ENCODE measurements at places on chromosomes 13 and 19. TPM values are rescaled to one million over a fixed set of nuclear protein-coding genes. Genes with fewer than 3 reads are reported as not detected.

GPR4 gene
- total RNA-seq = 10.5 TPM

DNAAF3 gene
- total RNA-seq = 12.8 TPM

ADGRE2 gene
- 19.9 TPM for total RNA-seq

LILRB3 gene
- total RNA-seq = 85.6 TPM

ZNF534 gene
- total RNA-seq = 0.18 TPM

DNA sequence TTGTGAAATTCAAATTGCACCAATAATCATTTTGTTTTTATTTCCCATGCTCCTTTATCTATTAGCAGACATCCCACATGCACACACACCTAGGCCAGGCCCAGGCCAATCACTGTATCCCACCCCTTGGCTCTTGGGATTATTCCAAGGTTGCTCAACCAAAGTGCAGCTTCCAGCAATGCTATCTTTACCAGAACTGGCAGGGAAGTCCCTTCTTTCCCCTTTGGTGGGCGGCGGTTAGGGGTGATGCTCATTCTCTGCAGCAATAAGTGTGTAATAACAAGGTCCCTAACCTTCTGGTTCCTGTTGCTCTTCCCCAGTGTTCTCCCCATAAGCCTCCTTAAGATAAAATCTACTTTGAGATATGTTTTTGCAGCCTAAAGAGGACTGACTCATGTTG, 18.3 kb upstream of the KCTD12 start:
- no peak for DNase-seq

GRCh38 chr19:10096615-10096963, 5.9 kb downstream of the ANGPTL6 start:
- DNase-seq = no peak

DNA sequence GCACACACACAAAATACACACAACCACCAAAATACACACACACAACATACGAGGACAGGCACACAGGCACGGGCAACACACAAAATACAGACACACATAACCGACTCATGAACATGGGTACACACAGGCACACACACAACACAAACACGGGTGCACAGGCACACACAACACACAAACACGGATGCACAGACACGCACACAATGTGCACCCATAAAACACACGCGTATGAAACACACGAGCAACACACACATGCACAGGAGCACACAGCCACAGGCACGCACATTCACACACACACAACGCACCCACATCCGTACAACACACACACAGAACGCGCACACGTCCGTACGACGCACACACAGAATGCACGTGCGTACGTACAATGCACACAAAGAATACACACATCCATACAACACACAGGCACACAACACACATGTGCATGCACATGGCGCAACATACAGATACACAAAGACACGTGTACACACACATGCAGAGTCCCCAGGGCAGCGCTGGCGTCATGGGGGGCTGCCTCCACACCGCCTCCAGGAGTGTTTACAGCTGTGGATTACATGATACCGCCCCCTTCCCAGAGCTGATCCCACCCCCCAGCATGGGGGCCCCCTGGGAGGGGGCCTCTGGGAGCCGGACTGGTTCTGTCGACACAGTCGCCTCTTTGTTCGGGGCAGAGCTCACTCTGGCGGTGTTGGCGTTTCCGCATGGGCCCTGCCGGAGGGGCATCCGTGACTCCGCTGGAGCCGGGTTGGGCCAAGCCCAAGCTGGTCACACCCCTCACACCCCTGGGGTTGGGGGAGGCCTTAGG, 2.9 kb downstream of the SBNO2 start:
- DNase-seq = peak; percentile 47

GRCh38 chr13:40272776-40273139, 393.7 kb downstream of the FOXO1 start:
- DNase-seq = no peak

- no peak for DNase-seq
Observed at GRCh38 chr13:109724603-109725002, 61.8 kb downstream of the IRS2 start.

GRCh38 chr19:12093777-12094176, 29.2 kb downstream of the ZNF844 start:
- no peak for DNase-seq

GRCh38 chr13:20435616-20436368, 89.9 kb downstream of the CRYL1 start:
- no peak for DNase-seq

DNA sequence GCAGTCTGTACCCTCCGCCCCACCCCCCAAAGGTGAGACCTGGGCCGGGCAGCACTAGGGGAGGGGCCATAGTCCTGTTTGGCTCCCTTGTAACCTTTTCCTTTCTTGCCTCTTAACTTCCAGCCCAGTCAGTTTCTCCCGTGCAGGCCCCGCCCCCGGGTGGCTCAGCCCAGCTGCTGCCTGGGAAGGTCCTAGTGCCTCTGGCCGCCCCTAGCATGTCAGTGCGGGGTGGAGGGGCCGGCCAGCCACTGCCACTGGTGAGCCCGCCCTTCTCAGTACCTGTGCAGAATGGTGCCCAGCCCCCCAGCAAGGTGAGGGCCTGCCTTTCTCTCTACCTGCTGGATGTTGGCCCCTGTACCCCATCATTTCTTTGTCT, 10.5 kb upstream of the PRR19 start:
- no peak for DNase-seq

NFILZ gene
- not detected for total RNA-seq

- DNase-seq = peak; percentile 54
Observed at GRCh38 chr13:113802090-113802531, 43.1 kb downstream of the TMEM255B start.

GRCh38 chr13:55577082-55577846, 1563.5 kb upstream of the PRR20A start:
- DNase-seq = no peak

GRCh38 chr13:109611912-109612691, 174.3 kb downstream of the IRS2 start:
- no peak for DNase-seq

- DNase-seq = no peak
Observed at GRCh38 chr13:112910016-112910415, 59.0 kb upstream of the MCF2L start.

DNA sequence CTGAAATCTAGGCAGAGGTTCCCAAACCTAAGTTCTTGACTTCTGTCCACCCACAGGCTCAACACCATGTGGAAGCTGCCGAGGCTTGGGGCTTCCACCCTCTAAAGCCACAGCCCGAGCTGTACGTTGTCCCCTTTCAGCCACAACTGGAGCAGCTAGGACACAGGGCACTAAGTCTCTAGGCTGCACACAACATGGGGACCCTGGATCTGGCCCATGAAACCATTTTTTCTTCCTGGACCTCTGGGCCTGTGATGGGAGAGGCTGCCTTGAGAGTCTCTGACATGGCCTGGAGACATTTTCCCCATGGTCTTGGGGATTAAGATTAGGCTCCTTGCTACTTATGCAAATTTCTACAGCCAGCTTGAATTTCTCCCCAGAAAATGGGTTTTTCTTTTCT, 118.4 kb downstream of the GPC5 start:
- no peak for DNase-seq

- DNase-seq = no peak
Observed at GRCh38 chr13:28717170-28717569, 1.6 kb downstream of the SLC46A3 start.

GRCh38 chr19:47272448-47273312, 2.0 kb upstream of the INAFM1 start:
- peak; percentile 63 for DNase-seq

- DNase-seq = no peak
Observed at GRCh38 chr19:42558450-42559150, 30.3 kb upstream of the CEACAM1 start.

GRCh38 chr19:41363753-41364523, at the start of gene B9D2:
TSS of gene B9D2 (minus strand) at chr19:41364149. CDS start at chr19:41363519, 630 bp downstream.
- DNase-seq = peak; percentile 99

OR7C1 gene
- 0.18 TPM for total RNA-seq

ZNF44 gene
- 12.8 TPM for total RNA-seq

C13orf42 gene
- total RNA-seq = not detected

GRCh38 chr13:39410096-39410901, 192.7 kb downstream of the LHFPL6 start:
- DNase-seq = no peak

- no peak for DNase-seq
Observed at GRCh38 chr19:20660473-20661140, 764 bp downstream of the ZNF626 start.

GRCh38 chr13:95684418-95684817, 7.5 kb downstream of the DNAJC3 start:
- DNase-seq = no peak

CRLF1 gene
- total RNA-seq = 19.9 TPM

DNA sequence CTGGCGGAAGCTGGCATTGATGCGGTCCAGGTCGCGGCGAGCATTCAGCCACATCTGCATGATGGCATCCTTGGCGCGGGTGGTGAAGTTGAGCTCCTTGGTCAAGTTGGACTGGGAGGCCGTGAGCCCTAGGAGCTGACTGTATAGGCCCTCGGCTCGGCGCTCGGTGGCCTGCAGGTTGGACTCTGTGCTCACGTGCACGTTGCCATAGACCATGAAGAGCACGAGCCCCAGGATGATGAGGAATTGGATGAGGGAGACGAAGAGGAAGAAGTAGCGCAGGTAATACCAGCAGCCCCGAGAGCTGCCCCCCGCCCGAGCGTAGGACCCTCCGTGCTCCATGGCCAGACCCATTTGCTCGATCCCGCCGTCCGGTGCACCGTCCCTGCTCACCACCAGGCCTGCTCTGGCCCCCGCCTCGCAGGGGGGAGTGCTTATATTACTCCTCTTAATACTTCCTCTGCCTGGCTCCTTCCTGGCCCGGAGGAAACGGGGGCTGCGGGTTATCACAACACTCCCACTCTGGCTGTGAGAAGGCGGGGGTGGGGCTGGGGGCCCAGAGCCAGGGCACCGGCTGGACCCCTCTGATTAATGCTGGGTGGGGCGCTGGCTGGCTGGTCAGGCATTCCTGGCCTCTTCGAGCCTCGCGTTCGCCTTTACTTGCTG, at the start of gene PLVAP:
Gene PLVAP (minus strand): TSS at position 408 of the 666 bp plus-strand sequence. CDS start 54 bp downstream, at position 354.
- DNase-seq = peak; percentile 50

DNA sequence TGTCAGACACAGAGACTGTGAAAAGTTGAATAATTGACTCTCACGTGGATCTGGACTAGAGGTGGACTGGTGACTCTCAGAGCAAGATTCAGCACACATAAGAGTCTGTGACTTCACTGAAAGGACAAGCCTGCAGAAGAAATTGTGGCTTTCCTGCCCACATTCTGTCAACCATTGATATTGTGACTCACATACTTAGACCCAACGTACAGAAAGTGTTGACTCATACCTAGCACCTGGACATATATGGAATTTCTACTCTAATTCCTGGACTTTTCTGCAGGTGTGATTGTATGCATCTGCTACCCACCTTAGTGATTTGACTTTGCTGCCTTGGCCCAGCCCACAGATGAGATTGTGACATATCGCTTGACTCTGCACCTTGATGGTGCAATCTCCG, 15.6 kb upstream of the ZNF730 start:
- no peak for DNase-seq

DNA sequence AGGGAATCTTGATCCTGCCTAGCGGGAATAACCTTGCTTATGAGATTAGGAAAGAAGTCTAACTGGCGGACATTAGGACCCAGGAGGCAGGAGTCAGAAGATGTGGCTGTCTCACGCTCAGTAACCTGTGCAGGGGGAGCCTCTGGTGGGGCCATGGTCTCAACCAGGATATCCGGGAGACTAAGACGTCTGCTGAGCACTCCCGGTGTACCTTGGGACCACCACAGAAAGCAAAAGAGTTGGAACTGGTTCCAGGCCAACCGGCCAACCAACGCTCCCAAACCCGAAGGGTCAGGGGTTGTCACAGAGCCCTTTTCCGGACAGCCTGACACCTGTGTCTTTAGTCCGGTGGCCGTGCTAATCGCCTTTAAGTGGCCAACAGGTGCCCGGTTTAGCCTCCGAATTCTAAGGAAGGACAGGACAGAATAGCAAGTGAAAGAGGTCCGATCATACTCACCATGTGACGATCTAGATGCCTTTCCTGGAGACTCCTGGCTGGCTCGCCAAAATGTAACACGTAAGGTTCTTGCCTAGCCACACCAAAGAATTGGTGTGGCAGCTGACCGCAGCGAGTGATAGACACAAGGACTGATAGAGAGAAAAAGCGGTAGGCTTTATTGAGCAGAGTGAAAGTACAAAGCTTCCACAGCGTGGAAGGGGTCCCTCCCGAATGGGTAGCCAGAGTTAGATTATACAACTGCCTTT, 103.9 kb upstream of the DIAPH3 start:
- no peak for DNase-seq

DNA sequence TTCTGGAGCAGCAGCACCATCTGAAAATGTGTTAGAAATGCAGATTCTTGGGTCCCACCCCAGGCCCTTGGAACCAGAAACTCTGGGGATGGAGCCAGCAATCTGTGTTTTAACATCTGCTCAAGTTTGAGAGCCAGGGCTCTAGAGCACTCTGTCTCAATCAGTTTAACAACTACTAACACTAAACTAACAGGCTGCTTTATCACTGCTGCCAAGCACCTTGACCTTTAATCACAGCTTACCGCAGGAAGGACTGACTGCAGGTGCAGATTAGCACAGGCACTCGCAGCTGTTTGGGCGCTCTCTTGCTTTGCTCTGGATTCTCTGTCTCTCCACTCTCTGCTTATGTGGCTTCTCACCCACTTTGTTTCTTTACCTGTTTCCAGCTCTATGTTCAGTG, 163.5 kb downstream of the MTUS2 start:
- no peak for DNase-seq

GRCh38 chr19:9917321-9917720, 19.0 kb downstream of the OLFM2 start:
- DNase-seq = no peak

ANKRD24 gene
- total RNA-seq = 1.9 TPM

- no peak for DNase-seq
Observed at GRCh38 chr13:28000567-28000966, 12.1 kb upstream of the URAD start.

DNA sequence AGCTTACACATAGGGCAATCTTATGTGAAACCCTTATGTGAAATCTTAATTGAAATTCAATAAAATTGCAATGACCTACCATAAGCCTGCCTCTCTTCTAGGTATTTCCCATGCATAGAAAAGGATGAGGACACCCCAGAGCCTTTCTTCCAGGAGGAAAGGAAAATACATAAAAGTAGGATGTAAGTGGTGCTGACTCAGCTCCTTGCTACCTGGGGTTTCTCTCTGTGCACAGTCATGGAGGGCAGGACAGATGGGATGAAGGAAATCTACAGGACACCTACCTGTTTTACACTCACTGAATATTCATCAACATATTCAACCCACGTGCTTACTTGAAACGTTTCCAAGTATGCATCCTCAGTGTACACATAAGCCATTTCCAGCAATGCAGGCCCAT, 1299.2 kb upstream of the SLC10A2 start:
- DNase-seq = no peak

- DNase-seq = no peak
Observed at GRCh38 chr13:60463787-60464186, 66.8 kb downstream of the TDRD3 start.
